Activated CD8-positive, alpha-beta memory T cell treated with anti-CD3 and anti-CD28 coated beads for 4 hours (primary cell): ENCODE measurements at places on chromosomes 5 and 9.

DNA sequence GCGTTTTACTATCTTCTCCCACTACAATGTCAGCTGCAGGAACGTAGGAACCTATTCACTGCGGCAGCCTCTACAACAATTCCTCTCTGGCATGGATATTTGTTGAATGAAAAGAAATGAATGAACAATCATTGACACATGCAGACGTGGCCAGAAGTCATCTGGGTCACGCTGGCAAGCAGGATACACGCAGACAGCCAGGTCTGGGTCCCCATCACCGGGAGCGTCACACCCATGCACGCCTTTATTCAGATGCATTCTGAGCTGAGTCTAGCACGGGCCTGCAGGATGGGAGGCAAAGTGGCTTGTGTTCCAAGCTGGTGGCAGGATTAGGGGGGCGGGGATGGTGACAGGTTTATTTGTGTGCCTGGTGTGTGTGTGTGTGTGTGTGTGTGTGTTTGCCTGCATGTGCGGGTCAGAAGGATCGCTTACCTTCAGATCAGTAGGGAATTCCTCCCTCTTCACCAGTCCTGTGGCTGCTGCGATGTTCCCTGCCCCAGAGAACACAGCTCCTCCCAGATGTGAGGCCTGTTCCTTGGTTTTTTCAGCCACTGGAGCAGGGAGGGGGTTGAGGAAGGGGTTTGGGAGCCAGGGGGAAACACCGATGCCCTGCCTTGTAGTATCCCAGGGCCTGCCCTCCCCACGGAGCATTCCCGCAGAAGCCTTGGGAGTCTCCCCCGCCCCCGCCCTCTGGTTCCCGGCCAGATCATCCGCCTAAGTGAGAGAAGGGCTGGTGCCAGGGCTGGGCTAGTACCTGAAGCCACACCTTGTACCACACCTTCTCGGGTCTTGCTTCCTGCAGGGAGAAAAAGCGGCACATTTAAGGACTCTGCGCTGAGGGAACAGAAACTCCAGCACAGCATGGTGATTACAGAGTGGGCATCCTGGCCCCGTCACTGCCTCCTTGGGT lies 4.1 kb downstream of the SNCB start:
- DNase-seq, result no peak

- peak; percentile 69 for DNase-seq
These were observed at the start of gene RNF224 for GRCh38 chr9:137227054-137227852. Gene RNF224, plus strand, starts transcription at chr9:137227502. Its CDS starts 834 bp downstream, at chr9:137228336.

DNA sequence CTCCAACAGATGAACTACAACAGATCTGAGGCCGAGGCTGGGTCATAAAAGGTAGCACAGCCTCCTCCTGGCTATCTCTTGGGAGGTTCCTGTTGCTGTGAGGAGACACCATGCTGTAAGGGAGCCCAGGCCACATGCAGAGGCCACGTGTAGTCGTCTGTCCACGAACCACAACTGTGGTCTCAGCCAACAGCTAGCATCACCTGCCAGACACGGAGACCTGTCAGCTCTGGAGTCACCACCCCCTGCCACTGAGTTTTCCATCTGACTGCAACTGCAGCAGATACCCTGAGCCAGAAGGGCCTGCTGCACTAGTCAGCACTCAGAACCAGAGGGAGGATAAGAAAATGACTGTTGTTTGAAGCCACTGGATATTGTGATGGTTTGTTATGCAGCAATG lies 12.7 kb upstream of the GOLM1 start:
- DNase-seq, result no peak

- no peak for DNase-seq
These were observed 9.3 kb downstream of the ZNF622 start for GRCh38 chr5:16456103-16456832.

DNA sequence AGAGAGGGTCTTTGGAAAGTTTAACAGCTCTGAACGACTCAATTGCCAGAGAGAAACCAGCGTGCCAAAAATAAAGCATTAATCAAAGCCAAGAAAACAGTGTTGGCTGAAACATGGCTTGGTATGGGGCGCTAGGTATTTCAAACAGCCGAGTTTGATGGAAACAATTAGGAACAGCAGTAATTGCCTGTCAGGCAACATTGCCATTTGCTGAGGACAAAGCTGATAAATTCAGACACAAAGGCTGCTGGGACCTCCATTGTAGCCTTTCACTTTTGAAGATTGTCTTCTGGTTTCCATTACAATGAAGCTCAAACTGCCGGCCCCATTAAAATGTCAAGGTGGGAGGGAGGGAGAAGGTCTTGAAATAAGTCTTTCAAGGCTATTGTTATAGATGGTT lies 125.4 kb upstream of the SPDL1 start:
- DNase-seq, result no peak
